ENCODE measurements at places on chromosomes 12 and 14.
A peak's percentile ranks its signal among the peaks of the same experiment; 100 is the strongest.

- DNase-seq, result no peak
Measured at GRCh38 chr12:103166949-103167348, 209.5 kb downstream of the ASCL1 start.

DNA sequence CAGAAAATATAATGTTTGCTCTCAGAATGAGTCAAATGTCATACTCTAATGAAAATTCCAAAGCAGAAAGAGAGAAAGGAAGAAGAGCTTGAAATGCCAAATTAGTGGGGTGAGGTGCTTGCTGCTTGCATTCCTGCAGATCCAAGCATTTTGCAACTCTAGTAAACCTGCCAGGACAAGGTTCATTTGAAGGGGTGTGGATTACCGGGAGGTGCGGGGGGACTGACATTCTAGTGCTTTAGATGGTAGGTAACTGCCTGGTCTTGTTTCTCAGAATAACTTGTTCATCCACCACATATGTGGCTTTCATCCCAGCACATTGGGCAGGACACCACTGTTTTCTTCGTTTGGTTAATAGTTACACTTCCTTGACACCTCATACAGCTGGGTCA, 144.4 kb downstream of the AKAP6 start:
- DNase-seq, result no peak

DNA sequence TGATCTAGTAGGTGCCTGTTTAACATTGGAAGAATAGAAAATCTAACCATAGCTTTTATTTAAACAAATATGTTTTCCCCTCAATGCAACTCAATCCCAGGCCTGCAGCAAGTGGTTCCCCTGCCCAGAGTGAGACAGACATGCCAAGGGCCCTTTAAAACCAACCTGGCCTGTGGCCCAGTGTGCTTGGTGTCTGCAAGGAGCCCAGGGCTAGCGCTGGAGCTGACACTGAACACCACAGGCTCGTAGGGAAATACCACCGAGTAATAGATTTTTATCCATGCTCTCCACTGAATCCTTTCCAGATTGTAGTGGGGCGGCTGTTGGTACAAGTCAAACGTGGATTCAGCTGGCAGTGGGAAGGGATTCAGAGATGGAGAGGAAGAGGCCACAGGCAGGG, 95.6 kb upstream of the NRXN3 start:
- DNase-seq, result no peak

DNA sequence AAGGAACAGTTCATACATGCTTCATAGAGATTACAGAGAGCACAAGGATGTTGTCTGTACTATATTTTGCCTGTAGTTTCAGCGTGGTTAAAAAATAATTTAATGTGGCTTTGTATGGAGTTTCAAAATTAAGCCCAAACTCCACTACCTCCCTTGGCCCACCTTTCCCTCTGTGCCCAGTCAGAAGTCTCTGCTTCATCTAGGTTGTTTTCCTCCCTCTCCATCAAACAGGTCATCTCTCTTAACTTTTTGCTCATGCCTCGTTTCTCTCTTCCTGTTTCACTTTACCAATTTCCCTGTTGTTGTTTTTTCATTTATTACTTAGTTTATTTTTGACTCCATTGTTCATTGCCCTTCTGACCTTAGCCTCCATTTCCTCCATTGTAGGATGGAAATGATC, 94.9 kb upstream of the NEDD1 start:
- DNase-seq, result no peak

- DNase-seq, result no peak
Measured at GRCh38 chr12:96495841-96496545, 6.6 kb downstream of the CFAP54 start.

DNA sequence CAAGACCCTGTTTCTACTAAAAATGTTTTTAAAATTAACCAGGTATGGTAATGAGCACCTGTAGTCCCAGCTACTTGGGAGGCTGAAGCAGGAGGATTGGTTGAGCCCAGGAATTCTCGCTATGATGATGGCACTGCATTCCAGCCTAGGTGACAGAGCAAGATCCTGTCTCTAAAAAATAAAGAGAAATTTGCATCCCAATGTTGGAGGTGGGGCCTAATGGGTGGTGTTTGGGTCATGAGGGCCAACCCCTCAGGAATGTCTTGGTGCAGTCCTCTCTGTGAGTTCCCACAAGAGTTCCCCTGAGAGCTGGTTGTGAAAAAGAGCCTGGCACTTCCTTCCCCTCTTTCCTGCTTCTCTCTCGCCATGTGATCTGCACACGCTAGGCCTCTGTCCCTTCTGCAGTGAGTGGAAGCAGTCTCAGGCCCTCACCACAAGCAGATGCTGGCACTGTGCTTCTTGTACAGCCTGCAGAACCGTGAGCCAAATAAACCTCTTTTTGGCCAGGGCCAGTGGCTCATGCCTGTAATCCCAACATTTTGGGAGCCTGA, 11.3 kb downstream of the ACOT6 start:
- no peak for DNase-seq

- no peak for DNase-seq
Measured at GRCh38 chr12:3606128-3606527, 115.1 kb downstream of the PRMT8 start.

- DNase-seq, result no peak
Measured at GRCh38 chr12:93536111-93536765, 36.2 kb upstream of the SOCS2 start.

GRCh38 chr12:122048151-122048550, 26.5 kb downstream of the BCL7A start:
- no peak for DNase-seq

DNA sequence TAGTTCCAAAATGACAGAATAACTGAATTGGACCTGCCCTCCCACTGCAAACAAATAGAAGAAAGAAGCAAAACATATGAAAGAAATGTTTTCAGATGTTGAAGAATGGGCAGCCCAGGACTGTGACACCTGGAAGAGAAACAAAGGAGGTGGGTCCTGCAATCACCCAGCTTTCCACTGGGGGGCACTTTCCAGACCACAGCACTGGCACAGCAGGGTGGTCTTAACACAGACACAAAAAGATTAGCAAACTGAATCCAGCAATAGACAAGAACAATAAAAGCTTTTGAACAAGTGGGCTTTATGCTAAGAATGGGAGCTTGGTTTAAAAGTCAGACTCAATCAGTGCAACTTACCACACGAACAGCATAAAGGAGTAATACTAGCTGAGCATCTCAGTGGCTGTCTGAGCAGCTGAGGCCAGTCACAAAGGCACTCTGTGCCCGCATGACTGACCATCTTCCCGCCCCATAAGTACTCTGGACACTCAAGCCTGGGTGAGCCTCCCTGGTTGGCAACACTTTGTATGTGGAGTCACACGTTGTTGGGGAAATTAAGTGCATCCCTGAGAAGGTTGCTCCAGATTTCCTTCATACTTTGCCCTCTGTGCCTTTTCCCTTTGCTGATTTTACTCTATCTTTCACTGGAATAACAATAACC, 27.7 kb downstream of the JKAMP start:
- peak; percentile 4 for DNase-seq

- no peak for DNase-seq
Measured at GRCh38 chr14:94163796-94164195, 10.3 kb upstream of the PPP4R4 start.

- no peak for DNase-seq
Measured at GRCh38 chr14:78683206-78683605, 513.0 kb downstream of the NRXN3 start.

- DNase-seq, result no peak
Measured at GRCh38 chr14:54447231-54447692, 6.1 kb upstream of the CNIH1 start.

- no peak for DNase-seq
Measured at GRCh38 chr12:117521867-117522266, 160.4 kb upstream of the NOS1 start.

GRCh38 chr12:8011331-8011730, 21.2 kb upstream of the FOXJ2 start:
- no peak for DNase-seq

DNA sequence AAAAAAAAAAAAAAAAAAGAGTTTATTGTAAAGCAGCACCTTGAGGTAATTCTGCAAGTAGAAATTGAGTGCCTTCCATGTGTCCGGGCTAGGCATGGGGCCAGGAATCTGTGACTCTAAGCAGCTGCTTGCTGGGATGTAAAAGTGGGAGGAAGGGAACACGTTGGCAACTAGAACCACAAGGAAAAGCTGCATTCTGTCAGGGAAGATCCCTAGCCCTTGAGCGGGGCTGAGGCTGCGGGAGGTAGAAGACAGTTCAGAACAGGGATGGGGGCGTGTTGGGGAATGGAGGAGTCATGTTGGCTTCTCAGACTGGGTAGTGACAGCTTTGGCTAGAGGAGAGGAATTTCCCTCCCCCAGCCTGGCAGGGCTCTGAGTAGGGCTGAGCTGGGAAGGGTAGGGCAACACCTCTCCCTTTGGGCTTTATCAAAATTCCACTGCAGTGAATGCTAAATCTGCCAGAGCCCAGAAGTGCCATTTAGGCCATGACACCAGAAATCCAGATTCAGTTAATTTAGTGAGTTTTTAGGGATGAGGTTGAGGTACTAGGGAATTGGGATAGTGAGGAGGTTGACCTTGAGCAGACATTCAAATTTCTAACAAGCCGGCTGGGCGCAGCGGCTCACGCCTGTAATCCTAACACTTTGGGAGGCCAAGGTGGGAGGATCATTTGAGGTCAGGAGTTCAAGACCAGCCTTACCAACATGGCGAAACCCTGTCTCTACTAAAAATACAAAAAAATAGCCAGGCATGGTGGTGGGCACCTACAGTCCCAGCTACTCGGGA, 3.4 kb upstream of the TRAFD1 start:
- DNase-seq, result no peak

GRCh38 chr12:8077207-8077606, 4.9 kb upstream of the NECAP1 start:
- no peak for DNase-seq

DNA sequence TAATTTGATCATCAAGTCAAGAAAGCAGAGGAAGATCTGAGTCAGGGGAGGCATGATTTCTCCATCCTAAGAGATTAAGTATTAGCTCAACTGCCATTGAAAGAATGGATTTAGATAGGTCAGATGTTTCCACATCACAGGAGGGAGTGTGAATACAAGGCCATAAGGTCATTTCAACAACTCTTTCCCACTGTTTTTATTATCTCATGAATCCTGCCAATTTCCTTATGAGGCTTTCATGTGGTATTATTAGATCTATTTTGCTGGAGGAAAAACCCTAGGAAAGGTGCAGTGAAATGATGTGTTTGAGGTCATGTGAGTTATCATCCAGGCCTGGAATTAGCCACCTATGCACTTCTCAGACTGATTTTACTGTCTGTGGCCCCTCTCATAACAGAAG, 269.0 kb downstream of the NOVA1 start:
- no peak for DNase-seq

DNA sequence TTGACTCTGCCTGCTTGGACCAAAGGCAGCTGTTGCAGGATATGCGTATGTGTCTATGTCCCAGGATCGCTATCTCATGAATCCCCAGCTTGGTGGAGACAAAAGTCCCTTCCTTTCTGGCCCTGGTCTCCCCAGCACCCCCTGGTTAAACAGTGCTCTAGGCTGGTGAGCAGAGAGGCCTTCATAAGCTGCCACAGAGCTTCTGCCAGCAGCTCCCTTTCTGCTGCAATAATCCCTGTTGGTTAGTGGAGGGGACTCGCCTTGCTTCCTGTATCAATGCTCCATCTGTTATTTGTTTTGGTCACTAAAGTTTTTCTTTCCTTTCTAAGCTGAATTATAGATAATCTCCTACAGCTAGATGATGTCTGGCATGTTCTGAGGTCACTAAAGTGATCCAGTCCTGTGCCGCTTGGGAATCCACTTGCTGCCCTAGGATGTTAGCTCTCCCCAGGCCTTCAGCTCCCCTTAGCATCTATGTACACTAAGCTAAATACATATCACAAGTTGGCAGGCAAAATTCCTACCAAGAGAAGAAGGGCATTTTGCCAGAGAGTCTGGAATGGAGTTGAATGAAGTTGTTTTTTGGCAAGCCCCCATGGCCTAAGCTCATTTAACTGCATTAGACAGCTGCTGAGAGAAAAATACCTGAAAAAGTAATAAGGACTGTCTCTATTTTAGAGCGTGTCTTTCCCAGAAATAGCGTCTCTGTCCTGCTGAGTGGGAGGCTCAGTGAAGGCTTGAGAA, 47.8 kb downstream of the RDH12 start:
- no peak for DNase-seq

DNA sequence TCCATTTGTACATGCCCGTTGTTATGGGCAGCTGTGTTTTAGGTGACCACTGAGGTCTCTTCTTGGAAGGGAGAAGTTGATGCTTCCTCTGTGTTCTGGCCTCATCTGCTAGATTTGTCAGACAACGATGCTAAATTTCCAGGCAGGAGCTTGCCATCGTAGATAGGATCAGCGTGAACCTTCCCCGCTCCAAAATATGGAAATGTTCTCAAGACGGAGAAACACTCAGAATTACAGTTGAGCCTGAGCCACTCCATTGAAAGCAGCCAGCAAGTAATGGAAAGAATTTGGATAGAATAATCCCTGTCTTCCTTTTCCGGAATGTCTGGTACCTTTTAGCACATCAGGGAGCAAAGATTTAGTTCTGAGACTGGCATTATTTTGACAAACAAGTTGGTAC, 34.8 kb downstream of the TUNAR start:
- no peak for DNase-seq

Data from activated CD4-positive, alpha-beta T cell treated with anti-CD3 and anti-CD28 coated beads, Interleukin-2, Interleukin-4, amounts not matched to agents 100 ng/mL and 50 ng/mL, durations not matched to agents 16 hours and 8 hours (primary cell).